Large intestine (tissue), 12 donors: ENCODE measurements at places on chromosomes 1 and 21. TPM values are rescaled to one million over a fixed set of nuclear protein-coding genes. Genes with fewer than 3 reads are reported as not detected.

The TRIM67 gene
- 1.1 TPM for polyA plus RNA-seq

The FLVCR1 gene
- polyA plus RNA-seq: 36.3 TPM

The PRMT6 gene
- polyA plus RNA-seq: 21.7 TPM

The GPR37L1 gene
- polyA plus RNA-seq: 0.10 TPM

The SLC22A15 gene
- polyA plus RNA-seq: 2.8 TPM

The KIF26B gene
- 3.9 TPM for polyA plus RNA-seq

The OR2L8 gene
- polyA plus RNA-seq: not detected

The LIPI gene
- 0.21 TPM for polyA plus RNA-seq

- H3K36me3 ChIP-seq: no peaks in the 10 kb centered on the region
- no peaks in the 10 kb centered on the region for H3K4me1 ChIP-seq
- no peak overlapping the region for H3K27ac ChIP-seq
- H3K4me3 ChIP-seq: no peak overlapping the region
Observed at GRCh38 chr1:116711263-116711840, 42.9 kb upstream of the CD2 start.

GRCh38 chr1:242731446-242731845 lies 206.9 kb upstream of the PLD5 start:
- H3K27ac ChIP-seq: no peak overlapping the region
- H3K4me1 ChIP-seq: no peaks in the 10 kb centered on the region
- H3K4me3 ChIP-seq: no peak overlapping the region
- H3K27me3 ChIP-seq: no peaks in the 10 kb centered on the region
- DNase-seq: no peak

DNA sequence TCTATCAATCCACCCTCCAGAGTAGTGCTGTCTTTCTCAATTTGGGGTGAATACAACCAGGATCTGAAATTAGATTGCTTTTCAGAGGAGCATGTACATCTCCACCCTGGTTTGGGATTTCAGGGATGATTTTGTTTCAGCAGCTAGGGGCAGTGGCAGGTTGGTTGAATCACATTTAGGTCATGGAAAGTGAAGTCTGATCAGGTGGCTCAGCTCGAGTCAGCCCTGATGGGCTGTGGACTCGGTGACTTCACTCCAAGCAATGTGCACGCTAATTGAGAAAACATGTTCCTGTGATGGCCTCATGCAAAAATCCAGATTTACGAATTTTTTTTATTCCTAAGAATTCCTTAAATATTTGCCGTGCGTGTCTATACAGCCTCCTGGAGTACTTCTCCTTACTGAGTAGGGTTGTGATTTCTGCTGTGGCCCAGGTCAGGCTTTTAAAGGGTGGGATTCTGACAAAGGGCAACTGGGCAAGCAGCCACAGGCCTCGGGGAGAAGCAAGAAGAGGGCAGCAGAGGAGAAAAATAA lies 7.5 kb downstream of the NGF start:
- H3K4me1 ChIP-seq: no peaks in the 10 kb centered on the region
- no peak for DNase-seq
- H3K27ac ChIP-seq: no peak overlapping the region

GRCh38 chr1:183652547-183653461 lies at the start of gene APOBEC4:
Gene APOBEC4 (minus strand): TSS chr1:183653316. CDS start chr1:183648781, 4,535 bp downstream.
- H3K4me3 ChIP-seq: no peak within 1 kb of the TSS
- peaks cover 30% of the 10 kb centered on the region for H3K4me1 ChIP-seq
- peak within 1 kb of the TSS; percentile 74 for H3K27ac ChIP-seq
- peak; percentile 93 for DNase-seq

- H3K27me3 ChIP-seq: peaks cover 2% of the 10 kb centered on the region
- DNase-seq: no peak
- no peak overlapping the region for H3K4me3 ChIP-seq
- H3K27ac ChIP-seq: no peak overlapping the region
- H3K36me3 ChIP-seq: no peaks in the 10 kb centered on the region
Observed at GRCh38 chr1:247385283-247385682, 30.7 kb upstream of the NLRP3 start.

DNA sequence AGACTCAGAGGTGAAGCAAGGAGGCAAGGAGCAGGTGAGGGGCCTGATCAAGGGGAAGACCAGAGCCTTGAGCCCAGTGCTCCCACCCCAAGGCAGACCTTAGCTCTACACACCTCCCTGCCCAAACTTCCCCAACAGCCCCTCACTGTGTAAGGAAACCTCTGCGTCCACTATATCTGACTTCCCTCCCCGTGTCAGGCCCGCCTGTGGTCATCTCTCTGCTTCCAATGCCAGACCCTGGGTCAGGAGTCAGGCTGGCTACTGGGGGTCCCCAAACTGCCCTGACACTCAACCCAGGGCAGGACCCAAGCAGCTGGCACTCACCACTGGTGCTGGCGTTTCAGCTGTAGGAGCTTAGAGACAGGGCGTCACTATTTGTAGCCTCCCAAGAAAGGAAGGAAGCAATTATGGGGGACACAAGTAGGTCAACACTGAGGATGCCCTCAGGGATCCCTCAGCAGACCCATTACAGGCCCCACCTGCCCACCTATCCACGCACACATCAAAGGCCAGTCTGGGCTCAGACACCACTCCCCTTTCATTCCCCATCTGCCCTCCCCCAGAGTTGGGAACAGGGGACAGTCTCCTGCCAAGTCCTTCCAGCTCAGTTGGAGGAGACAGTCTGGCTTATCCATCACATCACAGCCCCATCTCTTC lies 811 bp upstream of the S100A3 start:
- no peak for DNase-seq
- no peaks in the 10 kb centered on the region for H3K27me3 ChIP-seq
- no peak overlapping the region for H3K27ac ChIP-seq
- no peaks in the 10 kb centered on the region for H3K36me3 ChIP-seq

DNA sequence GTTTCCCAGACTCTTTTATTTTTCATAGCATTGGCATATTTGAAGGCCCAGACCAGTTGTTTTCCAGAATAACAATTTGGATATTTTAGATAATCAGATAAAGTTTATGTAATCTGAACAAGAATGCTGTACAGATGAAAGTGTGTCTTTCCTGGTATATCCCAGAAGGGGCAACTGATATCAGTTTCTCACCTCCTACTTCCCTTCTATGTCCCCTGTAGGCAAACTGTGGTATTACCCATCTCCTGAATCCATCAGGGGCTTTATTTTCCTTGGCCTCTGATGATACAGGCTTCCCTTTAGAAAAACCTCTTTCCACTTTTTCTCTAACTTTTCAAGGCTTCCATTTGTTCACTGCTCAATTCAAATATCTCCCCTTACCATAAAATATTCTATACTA lies 87.5 kb upstream of the RGS1 start:
- no peak overlapping the region for H3K4me3 ChIP-seq
- H3K27me3 ChIP-seq: no peaks in the 10 kb centered on the region
- H3K36me3 ChIP-seq: no peaks in the 10 kb centered on the region
- no peaks in the 10 kb centered on the region for H3K4me1 ChIP-seq

DNA sequence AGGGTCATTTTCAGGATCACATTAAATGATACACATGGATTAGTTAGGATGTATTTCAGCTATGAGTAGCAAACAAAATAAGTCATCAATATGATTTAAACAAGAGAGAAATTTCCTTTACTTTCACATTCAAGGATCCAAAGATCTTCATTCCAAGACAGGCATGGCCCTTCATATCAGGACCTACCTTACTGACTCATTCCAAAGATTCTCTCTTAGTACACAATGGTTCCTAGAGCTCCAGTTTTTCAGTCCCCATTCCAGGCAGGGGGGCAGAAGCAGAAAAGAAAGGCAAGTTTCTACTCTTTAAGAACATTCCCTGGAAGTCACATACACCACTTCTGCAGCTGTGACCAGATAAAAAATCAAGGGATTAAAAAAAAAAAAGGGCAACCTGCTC lies 23.7 kb downstream of the RGS2 start:
- no peaks in the 10 kb centered on the region for H3K4me1 ChIP-seq
- no peak for DNase-seq
- H3K27me3 ChIP-seq: no peaks in the 10 kb centered on the region
- H3K4me3 ChIP-seq: no peak overlapping the region

DNA sequence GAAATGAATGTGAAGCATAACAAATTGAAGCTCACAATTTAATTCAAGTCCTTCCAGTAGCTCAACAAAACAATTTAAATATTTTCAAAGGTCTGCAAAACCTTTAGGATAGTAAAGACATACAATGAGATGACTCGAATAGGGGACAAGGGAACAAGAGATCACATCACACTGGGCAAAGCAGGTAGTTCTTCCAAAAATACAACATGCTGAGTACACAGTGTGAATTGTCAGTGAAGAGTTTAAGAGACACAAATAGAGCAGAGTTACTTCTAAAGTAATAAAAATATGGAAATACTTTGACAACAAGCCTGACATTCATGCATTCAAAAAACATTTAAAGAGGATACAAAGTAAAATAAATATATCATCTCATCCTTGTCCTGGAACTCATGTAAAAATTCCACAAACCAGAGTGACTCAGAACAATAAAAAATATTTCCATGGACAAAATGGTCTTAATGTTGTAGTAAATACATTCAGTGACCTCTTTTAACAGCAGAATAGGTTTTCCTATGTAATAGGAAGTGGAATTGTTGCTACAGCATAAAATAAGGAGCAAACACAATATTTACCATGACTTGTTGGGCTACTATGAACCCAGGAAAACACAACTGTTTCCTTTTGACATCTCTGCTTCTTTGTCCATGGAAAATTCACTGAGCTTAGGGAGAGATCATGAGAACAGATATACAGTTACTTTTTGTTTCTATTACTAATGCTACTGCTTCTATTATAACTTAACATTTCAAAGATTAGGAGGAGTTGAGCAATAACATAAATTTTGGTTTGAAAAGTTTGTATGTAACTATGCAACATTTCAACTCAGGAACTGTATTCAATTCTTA lies 83.7 kb upstream of the BCL10 start:
- H3K4me3 ChIP-seq: no peak overlapping the region
- no peak for DNase-seq
- H3K27ac ChIP-seq: no peak overlapping the region
- H3K36me3 ChIP-seq: no peaks in the 10 kb centered on the region
- peaks cover 5% of the 10 kb centered on the region for H3K4me1 ChIP-seq

DNA sequence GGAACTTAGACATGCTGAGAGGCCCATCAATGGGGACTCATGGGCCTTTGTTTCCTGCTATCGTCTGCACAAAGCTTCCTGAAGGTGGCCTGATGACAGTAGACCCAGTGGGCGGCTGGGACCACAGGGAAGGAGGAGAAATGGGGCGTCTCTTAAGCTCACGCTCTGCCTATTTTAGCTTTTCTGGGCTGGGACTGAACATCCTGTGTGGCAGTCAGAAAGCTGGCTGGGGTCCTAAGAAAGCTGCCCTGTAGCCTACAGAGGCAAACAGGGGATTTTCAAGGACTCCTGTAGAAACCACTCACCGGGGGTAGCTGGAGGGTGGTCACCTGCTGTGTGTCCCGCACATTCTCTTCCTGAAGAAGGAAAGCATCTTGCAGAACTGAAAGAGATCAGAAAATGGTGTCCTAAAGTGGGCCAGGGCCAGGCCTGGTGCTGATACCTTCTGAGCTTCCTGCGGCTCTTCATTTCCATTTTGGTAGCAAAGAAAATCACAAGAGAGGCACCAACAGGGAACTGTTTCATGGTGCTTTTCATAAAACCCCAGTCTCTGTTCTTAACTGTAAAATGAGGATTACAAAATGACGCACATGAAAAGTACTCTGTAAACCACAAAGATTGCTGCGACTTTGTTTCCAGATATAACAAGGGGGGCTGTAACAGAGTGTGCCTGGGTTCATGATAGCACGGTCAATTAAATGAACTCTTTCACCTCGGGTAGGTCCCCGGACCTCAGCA lies 8.6 kb downstream of the ZNF496 start:
- H3K27ac ChIP-seq: no peak overlapping the region
- no peak for DNase-seq
- no peaks in the 10 kb centered on the region for H3K4me1 ChIP-seq
- H3K36me3 ChIP-seq: peaks cover 44% of the 10 kb centered on the region

DNA sequence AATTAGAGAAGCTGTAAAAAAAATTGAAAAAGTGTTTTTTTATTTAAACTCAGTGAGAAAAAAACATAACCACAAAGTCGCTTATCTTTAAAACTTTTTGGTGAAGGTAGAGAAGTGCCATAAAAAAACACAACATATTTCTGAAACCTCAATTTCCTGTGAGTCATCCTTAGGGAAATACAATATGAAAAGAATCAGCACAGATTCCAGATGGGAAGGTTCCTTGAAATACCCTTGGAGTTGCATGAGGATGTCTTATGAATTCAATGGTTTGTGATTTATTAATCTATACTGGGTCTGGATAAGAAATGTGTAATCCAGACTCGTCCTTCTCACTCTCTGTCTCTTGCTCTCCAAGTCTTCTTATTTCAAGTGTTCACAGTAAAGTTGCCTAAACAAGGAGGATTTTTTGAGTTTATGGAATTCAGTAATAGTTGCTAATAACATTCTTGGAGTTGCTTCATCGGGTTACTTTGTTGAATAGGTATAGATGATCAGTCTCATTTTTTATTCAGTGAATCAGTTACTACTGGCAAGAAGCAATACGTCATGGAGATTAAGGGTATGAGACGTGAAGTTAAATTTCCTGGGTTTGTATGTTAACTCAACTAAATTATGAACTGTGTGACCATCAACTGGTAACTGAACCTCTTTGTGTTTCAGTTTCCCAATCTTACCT lies 191.4 kb downstream of the KCNK2 start:
- DNase-seq: no peak
- H3K4me3 ChIP-seq: no peak overlapping the region

- H3K36me3 ChIP-seq: peaks cover under 1% of the 10 kb centered on the region
- peaks cover 9% of the 10 kb centered on the region for H3K27me3 ChIP-seq
- H3K27ac ChIP-seq: peak overlapping the region; percentile 95
- peak overlapping the region; percentile 61 for H3K4me3 ChIP-seq
Observed at GRCh38 chr1:31705080-31705866, 1.5 kb upstream of the COL16A1 start.

DNA sequence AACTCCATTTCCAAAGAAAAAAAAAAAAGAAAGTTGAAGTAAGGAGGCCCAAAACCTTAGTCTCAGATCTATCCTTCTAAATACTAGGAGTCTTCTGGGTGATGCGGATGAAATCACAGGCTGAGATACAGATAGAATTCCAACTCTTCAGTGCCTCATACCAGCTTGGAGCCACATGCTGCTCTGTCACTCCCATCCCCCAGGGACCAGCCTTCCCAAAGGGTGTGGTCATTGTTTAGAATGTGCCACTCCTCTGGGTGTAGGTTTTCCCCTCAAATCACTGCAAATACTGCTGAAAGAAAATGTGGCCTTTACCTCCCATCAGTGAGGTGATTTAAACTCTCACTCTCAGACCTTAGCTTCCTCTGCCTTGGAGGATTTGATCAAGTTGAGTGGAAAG lies 112.9 kb downstream of the CDC7 start:
- H3K27ac ChIP-seq: no peak overlapping the region
- H3K36me3 ChIP-seq: no peaks in the 10 kb centered on the region
- no peak overlapping the region for H3K4me3 ChIP-seq

- H3K36me3 ChIP-seq: no peaks in the 10 kb centered on the region
- H3K4me1 ChIP-seq: peaks cover 14% of the 10 kb centered on the region
- H3K4me3 ChIP-seq: no peak overlapping the region
Observed at GRCh38 chr1:53430261-53430660, 28.9 kb upstream of the DMRTB1 start.

DNA sequence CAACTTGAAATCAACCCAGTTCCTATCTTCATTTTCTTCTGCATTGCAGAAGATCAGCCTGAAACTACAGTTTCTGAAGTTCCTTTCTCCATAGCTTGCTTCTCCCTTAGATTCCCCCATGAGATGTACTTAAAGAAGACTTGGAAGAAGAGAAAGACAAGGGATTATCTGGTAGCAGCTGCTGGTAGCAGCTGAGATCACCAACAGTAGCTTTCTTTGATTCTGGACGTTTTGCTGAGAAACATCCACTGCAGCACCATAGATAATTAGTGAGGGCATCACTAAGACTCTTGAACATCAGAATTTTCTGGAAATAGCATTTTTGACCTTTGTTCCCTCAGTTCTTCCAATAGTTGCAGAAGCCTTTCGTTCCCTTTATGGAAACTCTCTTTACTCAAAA lies 465 bp upstream of the CFHR3 start:
- H3K4me1 ChIP-seq: no peaks in the 10 kb centered on the region
- H3K27me3 ChIP-seq: no peaks in the 10 kb centered on the region
- DNase-seq: no peak
- no peaks in the 10 kb centered on the region for H3K36me3 ChIP-seq
- H3K4me3 ChIP-seq: no peak overlapping the region
